Brain microvascular endothelial cell (primary cell): ENCODE measurements at places on chromosomes 7 and 10.

- no peak for DNase-seq
Measured at GRCh38 chr10:130555411-130555750, 419.2 kb downstream of the GLRX3 start.

GRCh38 chr7:33062023-33062781, at the start of gene NT5C3A:
Gene NT5C3A, minus strand, starts transcription at chr7:33062776. Its CDS starts 71 bp downstream, at chr7:33062705.
- DNase-seq: peak; percentile 19

DNA sequence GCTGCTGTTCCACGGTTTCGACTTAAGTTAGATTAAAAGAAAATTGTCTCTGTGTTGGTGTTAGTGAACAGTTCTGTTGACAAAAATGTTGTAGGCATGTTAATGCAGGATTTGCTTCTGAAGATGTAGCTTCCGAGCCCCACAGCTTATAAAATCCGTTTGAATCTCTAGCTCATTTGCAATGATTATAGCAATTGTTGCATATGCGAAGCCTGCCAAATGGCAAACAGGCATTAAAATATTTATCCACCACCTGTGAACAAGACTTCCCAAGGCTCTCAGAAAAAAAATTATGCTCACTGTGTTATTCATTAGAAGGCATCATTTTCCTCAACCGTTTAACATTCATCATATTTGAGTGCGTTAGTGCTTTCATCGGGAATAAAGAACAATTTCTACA, 14.3 kb downstream of the CFAP58 start:
- no peak for DNase-seq

DNA sequence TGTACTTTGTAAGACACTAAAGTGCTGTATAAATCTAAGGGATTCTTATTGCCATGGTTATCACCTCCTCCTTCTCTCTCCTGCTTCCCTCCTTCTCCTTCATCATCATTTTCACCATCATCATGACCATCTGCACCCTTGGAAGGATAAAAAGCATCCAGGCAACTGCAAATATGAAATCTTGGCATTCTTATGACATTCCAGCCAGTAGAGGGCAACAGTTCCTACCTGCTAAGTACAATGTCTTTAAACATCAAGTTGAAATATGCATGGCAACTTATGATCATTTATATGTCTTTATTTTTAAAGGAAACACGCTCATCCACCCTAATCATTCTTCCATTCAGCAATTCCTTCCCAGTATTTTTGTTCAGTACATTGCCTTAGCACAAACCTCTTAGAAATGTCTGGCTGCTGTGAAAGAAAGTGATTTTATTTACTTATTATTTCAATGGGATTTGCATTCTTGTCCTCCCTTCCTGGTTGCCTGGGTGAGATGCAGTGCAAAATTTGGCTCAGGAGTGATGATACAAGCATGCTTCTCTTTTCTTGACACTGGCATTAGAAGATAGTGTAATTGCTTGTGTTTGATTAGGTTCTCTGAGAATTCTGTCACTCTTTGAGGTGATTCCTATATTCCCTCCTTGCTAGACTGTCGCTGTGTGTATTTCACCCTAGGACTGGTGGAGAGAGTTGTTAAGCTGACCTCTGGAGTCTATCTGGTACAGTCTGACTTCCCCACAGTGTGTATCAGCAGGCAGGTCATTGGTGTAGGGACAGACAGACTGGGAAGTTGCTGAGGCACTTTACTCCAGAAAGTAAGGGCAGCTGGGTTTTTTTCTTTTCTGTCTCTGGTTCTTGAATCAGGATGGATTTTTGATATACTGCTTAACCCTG, 188.5 kb upstream of the BMPER start:
- DNase-seq: peak; percentile 41

- peak; percentile 87 for DNase-seq
Measured at GRCh38 chr10:119246862-119247549, 39.6 kb downstream of the GRK5 start.

DNA sequence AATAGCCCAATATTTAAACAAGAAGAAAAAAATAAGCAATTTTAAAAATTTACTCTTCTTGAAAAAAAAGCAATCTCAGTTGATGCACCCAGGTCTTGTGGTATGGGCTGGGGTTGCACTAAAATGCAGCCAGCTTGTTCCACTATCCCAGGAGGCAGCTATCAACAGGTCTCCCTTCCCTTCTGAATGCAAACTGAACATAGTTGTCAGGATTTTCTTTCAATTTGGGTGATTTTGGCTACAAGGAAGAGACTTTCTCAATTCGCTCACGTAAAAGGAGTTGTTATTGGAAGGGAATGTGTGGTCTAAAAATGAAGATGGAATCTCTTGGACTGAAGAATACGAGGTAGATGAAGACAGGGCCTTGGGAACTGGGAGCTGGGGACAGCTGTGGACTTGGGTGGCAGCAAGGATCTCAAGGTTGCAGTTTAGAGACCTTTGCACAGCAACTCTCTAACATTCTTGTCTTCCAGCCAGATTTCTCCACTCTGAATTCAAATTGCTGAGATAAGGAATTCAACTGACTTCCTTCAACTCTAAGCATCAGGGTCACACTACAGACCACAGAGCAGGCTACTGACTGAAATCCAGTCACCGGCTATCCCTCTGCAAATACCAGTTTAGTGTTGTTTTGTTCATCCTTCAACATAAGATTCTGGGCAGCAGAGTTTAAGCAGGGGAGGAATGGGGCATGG, 3.1 kb upstream of the TMEM26 start:
- no peak for DNase-seq

- no peak for DNase-seq
Measured at GRCh38 chr10:56178210-56178609, 182.8 kb downstream of the ZWINT start.

GRCh38 chr7:149707448-149707886, 65.9 kb downstream of the ZNF467 start:
- DNase-seq: no peak

- no peak for DNase-seq
Measured at GRCh38 chr10:79418886-79419595, 26.4 kb downstream of the ZCCHC24 start.

DNA sequence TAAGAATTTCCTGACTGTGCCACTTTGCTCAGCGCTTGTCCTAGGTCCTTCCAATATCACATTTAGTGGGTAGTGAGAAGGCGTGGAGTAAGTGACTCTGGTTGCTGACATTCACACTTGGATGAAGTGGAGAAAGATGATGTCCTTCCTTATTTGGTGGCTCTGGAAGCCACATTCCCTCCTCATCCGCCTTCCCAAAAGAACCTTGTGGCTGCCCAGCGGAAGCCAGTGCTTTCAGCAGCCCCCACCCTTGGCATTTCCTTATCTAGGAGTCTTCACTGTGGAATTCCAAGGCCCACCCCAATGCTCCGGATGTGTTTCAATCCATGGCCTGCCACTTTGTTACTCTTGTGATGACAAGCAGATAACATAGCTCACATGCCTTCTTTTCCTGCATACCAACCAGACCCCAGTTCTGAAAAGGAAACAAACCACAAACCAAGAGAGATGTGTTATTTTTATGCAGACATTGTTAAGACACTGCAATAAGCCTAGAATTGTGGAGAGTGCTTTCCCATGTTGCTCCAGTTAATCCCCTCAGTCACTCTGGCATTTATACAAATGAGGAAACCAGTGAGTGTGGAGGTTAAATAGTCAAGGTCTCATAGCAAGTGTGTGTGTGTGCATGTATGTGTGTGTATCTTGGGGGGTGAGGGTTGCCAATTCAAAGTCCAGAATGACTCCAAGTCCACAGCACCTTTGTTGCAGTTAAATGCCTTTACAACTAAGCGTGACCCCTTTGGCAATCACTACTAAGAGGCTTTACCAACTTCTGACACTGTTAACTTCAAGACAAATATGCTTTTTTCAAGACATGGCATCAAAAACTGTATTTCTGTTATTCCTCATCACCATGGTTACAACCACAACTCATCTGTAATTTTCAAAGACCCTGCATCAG, 10.3 kb upstream of the ANKRD1 start:
- DNase-seq: peak; percentile 96

GRCh38 chr7:148485618-148486017, 104.9 kb upstream of the C7orf33 start:
- no peak for DNase-seq

GRCh38 chr10:32878646-32879045, 79.4 kb downstream of the ITGB1 start:
- no peak for DNase-seq

DNA sequence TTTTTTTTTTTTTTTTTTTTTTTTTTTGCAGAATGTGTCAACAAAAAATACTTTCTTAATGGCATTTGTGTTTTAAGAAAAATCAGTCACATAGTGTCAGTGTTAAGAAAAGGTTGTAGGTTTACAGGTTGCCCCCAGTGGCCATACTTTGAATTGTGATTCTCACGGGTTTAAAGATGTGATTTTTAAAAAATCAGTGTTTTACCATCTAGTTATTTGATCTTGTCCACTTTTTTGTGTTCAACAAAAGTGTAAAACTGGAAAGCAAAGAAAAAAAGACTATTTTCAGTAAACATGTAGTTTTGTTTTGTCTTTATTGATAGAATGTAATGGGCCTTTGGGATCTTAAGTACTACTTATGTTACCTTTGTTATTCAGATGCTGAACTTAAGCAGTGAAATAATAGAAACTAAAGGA, 25.7 kb downstream of the SUV39H2 start:
- DNase-seq: peak; percentile 22

DNA sequence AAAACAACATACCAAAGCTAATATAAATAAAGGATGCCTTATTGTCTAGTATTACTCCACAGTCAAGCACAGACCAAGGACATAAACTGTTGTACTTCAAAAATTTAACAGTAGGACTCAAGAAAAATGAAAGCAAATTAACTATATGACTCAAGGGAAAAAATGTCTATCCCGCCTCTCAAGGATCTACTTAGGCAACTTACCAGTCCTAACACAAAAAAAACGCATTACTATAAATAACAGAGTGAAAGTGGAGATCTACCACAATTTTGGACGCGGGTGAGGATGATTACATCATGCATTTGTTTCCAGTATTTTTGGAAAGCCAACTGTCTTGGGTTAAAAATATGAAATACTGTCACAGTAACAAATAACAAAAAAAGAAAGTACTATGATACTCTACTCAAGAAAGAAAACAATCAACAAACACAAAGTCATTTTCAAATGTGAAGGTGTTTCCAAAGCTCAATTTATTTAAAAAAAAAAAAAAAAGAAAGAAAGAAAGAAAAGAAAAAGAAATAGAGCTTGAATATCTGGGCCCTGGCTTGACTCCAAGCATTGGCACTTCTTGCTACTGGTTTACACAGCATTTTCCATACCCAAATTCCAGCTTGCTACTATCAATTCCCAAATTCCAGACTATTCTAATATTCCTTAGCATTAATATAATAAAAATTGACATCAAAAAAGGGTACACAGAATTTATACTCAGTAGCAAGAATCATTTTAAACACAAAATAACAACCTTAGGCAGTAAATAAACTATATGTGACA, 99.4 kb downstream of the RSU1 start:
- peak; percentile 61 for DNase-seq

- DNase-seq: no peak
Measured at GRCh38 chr10:25745976-25746375, 188.1 kb upstream of the MYO3A start.

- no peak for DNase-seq
Measured at GRCh38 chr7:150847536-150847935, 4.8 kb upstream of the AOC1 start.

- peak; percentile 68 for DNase-seq
Measured at GRCh38 chr10:79195091-79195923, 126.5 kb downstream of the ZMIZ1 start.

- DNase-seq: no peak
Measured at GRCh38 chr7:44187636-44188416, 1.4 kb downstream of the GCK start.

- DNase-seq: no peak
Measured at GRCh38 chr7:148253629-148254028, 336.9 kb upstream of the C7orf33 start.

DNA sequence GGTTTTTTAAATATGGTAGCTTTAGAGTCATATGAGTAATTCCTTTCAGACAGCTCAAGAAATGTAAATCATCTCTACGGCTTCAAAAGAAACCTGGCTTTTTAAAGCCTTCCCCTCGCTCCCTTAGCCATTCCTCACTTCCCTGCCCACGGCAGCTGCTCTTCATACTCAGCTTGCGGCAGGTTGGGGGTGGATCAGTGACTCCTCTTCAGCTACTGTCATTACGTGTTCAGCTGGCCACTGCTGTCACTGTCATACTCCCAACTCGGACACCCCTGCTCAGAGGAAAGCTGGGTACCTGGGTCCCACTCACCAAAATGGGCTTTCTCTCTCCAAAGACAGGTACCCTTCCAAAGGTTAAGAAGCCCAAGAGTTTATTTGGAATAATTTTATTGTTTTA, 6.6 kb downstream of the YWHAG start:
- no peak for DNase-seq

- DNase-seq: no peak
Measured at GRCh38 chr7:111677848-111678247, 115.6 kb upstream of the IMMP2L start.

DNA sequence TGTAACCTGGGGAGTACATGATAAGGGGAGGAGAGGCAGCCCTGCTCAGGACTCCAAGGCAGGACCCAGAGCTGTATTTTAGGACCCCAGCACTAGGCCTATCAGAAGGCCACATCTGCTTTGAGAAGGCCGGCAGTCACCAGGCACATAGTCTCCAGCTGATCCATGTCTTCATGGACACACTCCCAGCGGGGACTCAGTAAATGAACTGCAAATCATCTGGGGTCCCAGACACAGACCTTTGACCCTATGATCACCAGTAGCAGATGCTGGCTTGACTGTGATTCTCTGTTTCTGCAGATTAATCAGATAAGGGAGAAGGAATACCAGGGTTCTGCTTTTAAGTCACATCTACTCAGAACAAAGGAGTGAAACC, 341.4 kb upstream of the PODXL start:
- DNase-seq: no peak

- DNase-seq: no peak
Measured at GRCh38 chr10:114704679-114705078, 46.6 kb upstream of the ABLIM1 start.

DNA sequence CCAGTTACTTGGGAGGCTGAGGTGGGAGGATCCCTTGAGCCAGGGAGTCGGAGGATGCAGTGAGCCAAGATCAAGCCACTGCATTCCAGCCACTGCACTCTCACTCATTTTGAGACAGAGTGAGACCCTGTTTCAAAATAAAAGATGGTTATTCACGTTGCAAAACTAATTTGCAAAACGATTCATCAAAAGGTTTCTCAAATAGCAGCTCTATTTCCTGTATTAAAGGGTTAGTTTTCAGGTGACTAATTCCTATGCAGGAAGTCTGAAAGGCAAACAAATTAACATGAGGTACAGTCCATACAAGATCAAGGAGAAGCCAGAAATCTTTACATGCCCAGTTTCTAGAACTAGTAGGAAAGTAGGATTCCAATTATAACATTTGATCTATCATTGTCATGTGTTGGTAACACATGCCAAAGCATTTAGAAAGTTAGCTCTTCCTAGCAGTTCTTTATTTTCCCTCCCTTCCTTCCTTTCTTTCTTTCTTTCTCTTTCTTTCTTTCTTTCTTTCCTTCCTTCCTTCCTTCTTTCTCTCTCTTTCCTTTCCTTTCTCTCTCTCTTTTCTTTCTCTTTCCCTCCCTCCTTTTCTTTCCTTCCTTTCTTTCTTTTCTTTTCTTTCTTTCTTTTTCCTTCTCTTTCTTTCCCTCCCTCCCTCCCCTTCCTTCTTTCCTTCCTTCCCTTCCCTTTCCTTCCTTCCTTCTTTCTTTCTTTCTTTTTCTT, 49.3 kb downstream of the DENND2A start:
- no peak for DNase-seq

GRCh38 chr7:105269397-105269796, 119.3 kb downstream of the SRPK2 start:
- DNase-seq: no peak

- DNase-seq: no peak
Measured at GRCh38 chr7:128867241-128867640, 4.6 kb downstream of the ATP6V1F start.

GRCh38 chr7:13179011-13179582, 491.7 kb downstream of the ARL4A start:
- DNase-seq: no peak
